Cerebellum (tissue), 4 donors: ENCODE measurements at places on chromosomes 11 and 22. TPM values are rescaled to one million over a fixed set of nuclear protein-coding genes. Genes with fewer than 3 reads are reported as not detected.
A peak's percentile ranks its signal among the peaks of the same experiment; 100 is the strongest.

The TSGA10IP gene
- not detected for total RNA-seq

The PC gene
- total RNA-seq: 14.2 TPM

GRCh38 chr11:109772892-109773291 is 320.3 kb upstream of the ZC3H12C start:
- DNase-seq: peak; percentile 87

DNA sequence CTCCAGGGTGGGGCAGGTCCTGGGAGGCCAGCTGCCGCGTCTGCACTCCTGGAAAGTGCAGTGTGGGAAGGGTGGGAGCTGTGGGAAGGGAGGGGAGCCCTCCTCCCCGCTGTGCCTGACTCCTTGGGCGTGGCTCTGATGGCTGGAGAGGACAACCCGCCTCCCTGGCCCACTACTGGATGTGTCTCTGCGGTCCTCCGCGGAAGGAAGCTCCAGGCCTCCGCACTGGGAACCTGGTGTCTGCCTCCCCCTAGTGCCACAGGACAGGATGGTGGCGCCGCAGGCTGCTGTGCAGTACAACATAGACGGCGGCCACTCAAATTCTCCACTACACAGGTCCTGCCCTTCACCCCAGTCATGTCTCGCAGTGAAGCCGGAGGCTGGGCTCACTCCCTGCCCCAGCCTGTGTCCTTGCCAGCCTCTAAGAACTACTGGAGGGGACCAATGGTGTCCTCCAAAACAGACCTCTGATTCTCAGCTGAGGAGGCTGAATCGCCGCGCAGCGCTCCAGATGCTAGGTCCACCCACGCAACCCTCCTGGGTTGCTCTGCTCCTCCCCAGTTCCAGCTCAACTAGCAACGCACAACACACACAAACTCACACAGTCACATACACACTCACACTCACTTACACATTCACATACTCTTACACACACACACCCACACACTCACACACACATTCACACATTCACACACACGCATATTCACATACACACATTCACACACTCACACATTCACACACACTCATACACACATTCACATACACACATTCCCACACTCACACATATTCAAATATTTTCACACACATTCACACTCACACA is 12.4 kb upstream of the DSCAML1 start:
- DNase-seq: peak; percentile 77

DNA sequence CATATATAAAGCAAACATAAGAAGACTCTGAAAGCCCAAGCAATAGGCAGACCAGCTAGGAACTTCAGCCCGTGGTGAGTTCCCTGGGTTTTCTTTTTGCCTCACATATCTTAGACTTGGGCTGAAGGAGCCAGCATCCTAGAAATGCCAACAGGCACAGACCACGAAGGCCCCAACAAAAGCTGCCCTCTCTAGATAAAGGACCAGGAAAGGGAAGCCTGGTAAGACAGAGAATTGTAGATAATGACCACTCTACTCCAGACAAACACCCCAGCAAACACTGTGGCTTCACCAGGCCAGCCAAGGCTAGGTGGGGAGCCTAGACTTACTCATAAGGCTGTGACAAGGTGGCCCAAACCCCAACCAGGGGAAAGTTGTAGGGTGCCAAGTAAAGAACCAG is 11.2 kb downstream of the GAL start:
- no peak for DNase-seq

DNA sequence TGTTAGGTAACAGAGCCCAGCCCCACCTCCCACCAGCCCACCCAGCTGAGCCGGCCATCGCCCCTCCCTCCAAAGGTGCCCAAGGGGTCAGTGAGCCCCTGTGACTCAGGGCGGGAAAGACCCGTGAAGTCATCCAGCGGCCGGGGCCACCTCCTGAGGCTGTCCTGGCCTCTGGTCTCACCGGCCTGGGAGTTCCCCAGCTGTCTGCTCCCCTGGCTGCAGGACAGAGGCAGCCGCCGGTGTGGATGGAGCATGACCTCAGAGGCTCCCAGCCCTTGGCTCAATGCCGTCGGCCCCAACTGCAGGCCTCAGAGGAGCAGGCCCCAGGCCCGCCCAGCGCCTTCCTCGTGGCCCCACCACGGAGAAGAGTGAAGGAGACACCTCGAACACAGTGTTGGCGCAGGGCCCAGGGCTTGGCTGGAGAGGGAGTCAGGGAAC is 28.7 kb downstream of the RPL3 start:
- DNase-seq: no peak

DNA sequence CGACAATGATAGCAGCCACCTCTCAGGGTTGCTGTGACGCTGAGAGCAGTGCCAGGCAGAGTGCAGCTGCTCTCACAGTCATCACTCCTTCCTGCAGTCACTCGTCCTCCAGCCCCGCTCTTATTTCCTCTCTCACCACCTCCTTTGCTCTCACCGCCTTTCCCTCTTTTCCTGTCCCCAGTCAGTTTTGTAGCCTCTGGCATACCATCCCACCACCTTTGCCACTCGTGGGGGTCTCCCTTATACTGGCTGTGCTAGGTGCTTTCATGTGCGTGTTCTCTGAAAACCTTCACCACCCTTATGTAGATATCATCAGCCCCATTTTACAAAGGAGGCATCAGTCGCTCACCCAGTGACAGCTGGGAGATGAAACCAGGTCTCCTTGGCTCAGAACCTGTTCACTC is 19.3 kb upstream of the ST3GAL4 start:
- no peak for DNase-seq

DNA sequence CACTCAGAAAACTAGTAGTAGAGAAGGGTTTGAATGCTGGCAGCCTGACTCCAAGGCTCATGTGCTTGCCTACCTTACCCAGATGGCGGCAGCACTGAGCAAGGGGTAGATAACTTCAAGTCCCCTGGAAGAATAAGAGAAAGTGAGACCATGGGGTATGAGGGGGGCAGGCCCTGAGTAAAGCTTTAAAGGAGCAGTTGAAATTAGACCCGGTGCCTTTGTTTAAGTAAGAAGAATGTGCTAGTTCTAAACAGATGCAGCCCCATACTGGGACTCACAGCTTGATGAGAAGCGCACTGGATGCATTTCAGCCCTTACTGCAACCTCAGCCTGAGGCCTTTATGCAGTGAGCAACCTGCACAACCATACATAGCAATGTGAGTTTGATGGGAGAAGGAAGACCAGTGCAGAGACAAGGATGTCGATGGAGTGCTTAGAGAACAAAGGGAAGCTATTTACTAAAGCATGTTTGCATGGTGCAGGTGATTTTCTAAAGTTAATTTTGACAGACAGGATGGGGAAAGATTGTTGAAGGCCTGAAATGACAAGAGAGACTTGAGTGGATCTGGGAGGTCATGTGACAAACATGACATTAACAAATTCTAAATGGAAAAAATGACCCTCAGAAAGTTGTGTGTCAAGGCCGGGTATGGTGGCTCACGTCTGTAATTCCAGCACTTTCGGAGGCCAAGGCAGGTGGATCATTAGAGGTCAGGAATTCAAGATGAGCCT is 27.1 kb upstream of the TMA7B start:
- no peak for DNase-seq

- DNase-seq: no peak
Observed at GRCh38 chr11:9617940-9618339, 44.5 kb downstream of the WEE1 start.
